A549 treated with Mapracorat at 1 μM for 4 hours (cell line): ENCODE measurements at places on chromosomes 3 and 15. TPM values are rescaled to one million over a fixed set of nuclear protein-coding genes. Genes with fewer than 3 reads are reported as not detected.

NMNAT3 gene
- total RNA-seq = 1.1 to 2.0 TPM (median 1.6 TPM) in 5 replicates

CA12 gene
- 156 to 188 TPM (median 179 TPM) in 5 replicates for total RNA-seq

GTF2E1 gene
- 10.7 to 17.2 TPM (median 15.2 TPM) in 5 replicates for total RNA-seq

TGM5 gene
- not detected in 5 replicates for total RNA-seq

GPR62 gene
- total RNA-seq = not detected in 5 replicates

PRR20G gene
- 0.97 to 1.6 TPM (median 1.3 TPM) in 5 replicates for total RNA-seq

COL6A5 gene
- 0.05 TPM in 1 of 5 replicates, not detected in the others for total RNA-seq
